ENCODE measurements at places on chromosomes 5 and 9.
A peak's percentile ranks its signal among the peaks of the same experiment; 100 is the strongest.

DNA sequence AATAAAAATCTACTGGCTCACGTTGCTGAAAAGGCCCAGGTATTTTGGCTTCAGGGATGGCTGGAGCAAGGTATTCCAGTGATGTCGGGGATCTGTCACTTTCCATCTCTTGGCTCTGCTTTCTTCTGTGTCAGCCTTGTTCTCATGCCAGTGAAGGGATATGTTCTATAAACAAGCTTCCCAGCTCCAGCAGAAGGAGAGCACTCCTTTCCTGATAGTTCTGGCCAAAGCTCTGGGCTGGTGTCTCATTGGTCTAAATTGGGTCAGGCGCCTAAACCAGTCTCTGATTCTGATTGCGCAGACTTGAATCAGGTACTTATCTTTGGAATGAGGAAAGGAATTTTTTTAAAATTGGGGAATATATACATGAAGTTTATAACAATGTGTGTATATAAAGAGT is 5.1 kb downstream of the SNX30 start:
- DNase-seq: no peak

- DNase-seq: peak; percentile 38
These were observed at the start of gene F2RL2 for GRCh38 chr5:76622973-76623596. Gene F2RL2 (minus strand): TSS chr5:76623403. CDS start chr5:76623230, 173 bp downstream.

GRCh38 chr9:133263557-133263956 is 11.4 kb downstream of the ABO start:
- peak; percentile 57 for DNase-seq

DNA sequence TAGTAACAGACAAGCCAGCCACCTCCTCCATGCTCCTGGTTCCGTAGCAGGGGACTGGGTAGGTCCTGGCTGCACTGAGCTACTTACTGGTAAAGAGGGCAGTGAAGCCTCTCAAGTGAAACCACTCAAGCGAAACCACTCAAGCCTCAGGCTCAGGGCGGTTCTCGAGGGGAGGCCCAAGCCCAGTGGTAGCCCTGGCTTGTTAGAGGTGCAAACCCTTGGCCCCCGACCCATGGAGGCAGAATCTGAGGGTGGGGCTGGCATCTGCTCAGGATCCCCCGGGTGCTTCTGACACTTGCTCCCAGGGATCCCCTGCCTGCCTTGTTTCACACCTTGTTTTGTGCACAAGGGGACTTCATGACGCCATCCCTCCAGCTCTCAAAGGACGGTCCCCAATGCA is 76.5 kb upstream of the OLFM1 start:
- no peak for DNase-seq

DNA sequence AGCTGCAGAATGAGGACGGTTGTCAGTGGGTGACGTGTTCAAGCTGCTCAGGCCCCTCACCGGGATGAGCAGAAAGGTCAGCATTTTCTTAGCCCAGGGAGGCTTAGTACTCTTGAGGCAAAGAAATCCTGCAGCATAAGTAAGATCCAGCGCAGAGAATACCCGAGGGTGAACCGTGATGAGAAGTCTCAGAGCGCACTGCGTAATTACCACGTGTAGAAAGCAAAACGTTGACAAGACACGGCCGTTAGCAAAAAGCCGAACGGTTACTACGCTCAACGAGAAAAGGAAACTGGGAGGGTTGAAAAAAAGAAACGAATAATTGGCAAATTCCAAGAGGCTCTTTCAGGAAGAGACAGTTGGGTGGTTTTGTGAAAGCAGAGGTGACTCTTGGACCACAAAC is 104.0 kb downstream of the COL23A1 start:
- no peak for DNase-seq

- peak; percentile 68 for DNase-seq
These were observed 116.9 kb upstream of the ARRDC3 start for GRCh38 chr5:91499943-91500531.

- DNase-seq: no peak
These were observed 390.4 kb upstream of the KIF2A start for GRCh38 chr5:61915646-61916045.

GRCh38 chr9:130940693-130941576 is 1.9 kb upstream of the FIBCD1 start:
- DNase-seq: peak; percentile 50

DNA sequence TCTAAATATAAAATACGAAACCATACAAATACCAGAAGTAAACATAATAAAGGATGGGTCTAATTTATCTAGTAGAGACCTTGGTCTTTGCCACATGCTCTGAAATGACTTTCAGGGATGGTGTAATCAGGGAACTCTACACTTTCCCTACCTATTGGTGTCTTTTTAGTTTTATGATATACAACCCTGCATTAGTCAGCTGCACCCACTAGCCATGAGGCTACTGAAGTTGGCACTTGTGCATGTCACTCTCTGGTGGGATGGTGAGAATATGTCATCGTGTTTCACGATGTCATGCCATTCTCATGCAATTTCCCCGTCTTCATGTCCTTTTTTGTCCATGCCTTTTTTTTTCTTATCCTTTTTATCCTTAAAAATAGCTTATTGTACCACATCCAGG is 234.9 kb upstream of the ACTBL2 start:
- no peak for DNase-seq

DNA sequence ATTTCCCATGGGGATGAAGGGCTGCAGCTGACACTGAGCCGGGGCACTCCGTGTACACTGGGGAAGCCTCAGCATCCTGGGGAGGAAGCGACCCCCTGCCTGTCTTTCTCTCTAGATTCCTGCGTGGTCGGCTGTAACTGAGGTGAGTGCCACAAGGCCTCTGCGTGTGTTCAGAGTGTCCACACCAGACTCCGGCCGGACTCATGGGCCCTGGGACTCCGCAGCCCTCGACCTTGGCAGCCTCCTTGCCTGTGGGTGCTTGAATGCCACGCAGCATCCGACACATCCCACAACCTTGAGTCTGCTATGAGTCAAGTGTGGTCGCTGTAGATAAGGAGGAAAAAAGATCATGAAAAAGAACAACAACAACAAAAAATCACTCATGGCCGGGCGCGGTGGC is 23.4 kb downstream of the PAEP start:
- DNase-seq: no peak

GRCh38 chr9:108015690-108016089 is 526.1 kb upstream of the KLF4 start:
- DNase-seq: no peak

DNA sequence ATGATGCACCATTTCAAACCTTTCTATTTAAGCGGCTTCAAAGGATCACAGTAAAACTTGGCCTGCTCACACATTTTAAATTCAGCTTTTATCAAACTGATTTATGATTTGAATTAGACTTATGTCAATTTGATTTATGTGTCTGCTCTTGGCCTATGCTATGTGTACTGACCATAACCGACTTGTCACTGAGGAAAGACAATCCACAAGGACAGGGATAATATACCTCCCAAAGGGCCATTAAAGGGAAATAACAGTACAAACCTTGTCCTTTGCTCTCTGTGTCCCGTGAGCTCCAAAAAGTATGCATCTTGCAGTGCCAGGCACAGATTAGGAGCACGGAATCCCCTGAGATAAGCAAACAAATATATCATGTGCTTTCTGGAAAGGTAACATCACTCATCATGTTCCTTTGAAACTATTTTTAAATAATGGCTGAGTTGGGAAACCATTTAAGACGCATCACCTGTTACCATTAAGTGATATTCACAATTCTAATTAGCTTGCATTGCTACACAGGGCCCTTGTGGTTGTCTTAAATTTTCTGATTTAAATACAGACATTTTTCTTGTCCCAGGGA is 31.9 kb upstream of the FTMT start:
- DNase-seq: no peak

DNA sequence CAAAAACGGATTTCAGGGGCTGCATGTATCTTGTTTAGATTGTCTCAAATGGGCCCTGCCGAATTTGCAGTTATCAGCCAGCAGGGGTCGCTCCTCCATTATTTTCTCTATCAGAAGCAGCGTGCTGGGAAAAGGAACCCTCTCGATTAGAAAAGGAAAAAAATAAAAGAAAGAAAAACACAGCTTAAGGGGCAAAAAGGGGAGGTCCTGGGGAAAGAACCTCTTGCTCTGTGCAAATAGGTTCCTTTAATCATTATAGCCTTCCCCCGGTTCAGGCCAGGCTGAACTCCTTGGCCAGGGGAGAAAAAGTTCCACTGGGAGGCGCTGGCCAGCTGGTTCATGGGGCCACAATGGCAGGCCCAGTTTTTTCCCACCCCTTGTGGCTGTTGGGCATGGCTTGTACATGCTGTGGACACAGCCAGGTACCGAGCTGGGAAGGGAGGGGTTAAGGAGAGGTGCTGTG is 25.0 kb upstream of the CAPSL start:
- DNase-seq: peak; percentile 37

DNA sequence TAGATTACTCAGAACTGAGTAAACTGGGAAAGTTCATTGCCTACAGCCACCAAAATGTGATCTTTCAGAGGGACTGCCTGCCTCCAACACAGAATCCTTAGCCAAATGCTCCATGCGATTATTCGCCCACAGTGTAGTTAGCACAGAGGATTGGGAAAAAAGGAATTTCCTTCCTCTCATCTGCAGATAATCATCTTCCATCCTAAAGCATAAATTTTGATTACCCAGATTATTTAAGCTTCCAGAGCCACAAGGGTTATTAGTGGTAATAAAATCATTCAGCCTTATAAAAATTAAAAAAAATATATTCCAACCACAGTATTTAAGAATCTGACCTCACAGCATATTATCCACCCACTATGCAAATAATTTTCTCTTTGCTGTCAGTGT is 285.3 kb upstream of the GRAMD2B start:
- DNase-seq: no peak

DNA sequence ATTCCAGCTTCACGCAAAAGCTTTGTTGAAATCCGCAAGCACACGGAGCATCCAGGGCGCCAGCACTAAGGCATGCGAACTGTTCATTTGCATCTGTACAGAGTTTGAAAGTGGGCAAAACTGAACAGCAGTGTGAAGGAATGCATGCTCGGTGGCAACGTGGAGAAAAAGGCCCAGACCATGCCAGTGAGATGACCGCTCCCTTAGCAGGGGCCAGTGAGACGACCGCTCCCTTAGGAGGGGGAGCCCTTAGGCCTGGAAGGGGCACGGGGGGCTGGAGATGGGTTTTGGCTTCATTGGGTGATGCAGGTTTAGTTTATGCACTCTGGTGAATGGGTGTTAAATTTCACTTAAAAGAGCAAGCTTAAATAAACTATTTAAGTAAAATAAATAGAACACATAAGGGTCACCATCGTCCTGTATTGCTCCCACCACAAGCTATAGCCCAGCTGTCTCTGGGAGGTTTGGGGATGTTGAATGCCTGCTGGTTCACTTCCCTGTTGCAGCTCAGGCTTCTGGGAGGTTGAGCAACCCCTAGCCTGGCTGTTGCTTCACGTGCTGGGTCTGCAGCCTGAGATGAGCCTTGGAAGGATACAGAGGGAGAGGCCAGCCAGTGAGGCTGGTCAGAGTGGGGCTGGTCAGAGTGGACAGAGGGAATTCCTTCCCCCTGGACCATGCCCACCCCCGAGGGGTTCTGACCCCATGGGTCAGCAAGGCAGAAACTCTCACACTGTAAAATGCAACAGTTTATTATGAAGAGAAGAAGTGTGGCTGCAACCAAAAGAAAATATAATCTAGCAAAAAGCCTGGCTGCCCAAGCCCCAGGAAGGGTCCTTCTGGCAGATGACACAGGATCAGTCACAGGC is 4.6 kb upstream of the FCN1 start:
- DNase-seq: peak; percentile 65

- DNase-seq: peak; percentile 27
These were observed 20.7 kb upstream of the ZNF782 start for GRCh38 chr9:96874947-96875460.

GRCh38 chr5:72372923-72373322 is 52.8 kb downstream of the PTCD2 start:
- no peak for DNase-seq

DNA sequence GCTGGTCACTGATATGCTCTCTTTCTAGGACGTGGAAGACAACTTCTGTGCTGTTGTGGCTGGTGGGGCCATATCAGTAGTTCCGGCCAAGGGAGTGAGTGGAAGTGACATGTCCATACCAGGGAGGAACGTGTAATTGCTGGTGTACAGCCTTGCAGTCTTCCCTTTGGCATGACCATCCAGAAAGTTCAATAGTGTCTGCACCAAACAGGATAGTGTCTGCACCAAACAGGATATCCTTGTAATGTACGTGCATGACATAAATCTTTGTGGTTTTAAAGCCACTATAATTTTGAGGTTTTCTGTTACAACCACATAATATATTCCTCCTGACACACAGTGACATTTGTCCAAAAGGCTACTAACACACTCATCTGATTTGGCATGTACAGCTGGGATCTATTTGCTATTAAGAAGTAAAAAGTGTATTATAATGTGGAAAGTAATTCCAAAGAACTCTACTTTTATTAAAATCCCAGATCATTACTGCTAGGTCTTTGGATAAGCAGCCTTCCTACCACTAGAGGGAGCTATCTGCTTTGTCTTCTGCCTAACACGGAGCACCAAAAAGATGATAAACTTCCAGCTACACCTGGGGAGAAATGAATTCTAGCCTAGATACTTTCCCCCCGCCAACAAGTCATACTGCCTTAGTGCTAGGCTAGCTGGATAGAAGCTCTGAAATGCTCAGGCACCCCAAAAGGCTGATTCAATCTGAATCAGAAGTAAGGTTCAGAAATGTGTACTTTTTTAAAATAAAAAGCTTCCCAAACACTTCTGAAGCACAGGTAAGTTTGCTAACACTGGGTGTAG is 52.7 kb downstream of the RNF145 start:
- peak; percentile 81 for DNase-seq

- DNase-seq: no peak
These were observed 40.0 kb downstream of the FBXL7 start for GRCh38 chr5:15539951-15540350.

- peak; percentile 64 for DNase-seq
These were observed at the start of gene SARDH for GRCh38 chr9:133737774-133738639. Gene SARDH (minus strand): TSS chr9:133738352. CDS start chr9:133734173, 4,179 bp downstream.

DNA sequence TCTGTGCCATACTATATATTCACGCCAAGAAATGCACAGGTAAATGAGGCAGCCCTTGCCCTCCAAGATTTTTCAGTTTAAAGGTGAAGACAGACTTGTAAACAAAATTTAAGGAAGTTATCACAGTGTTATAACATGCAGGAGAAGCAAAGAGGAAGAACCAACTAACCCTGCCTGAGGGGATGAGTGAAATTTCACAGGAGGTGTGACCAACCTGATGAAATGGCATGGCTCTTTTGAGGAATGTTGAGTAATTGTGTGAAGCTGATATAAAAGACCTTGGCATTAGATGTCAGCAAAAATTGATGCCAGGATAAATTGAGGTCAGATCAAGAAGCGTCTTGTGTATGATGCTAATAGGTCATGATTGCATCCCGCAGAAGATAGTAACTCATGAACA is 86.5 kb downstream of the HCN1 start:
- DNase-seq: no peak

DNA sequence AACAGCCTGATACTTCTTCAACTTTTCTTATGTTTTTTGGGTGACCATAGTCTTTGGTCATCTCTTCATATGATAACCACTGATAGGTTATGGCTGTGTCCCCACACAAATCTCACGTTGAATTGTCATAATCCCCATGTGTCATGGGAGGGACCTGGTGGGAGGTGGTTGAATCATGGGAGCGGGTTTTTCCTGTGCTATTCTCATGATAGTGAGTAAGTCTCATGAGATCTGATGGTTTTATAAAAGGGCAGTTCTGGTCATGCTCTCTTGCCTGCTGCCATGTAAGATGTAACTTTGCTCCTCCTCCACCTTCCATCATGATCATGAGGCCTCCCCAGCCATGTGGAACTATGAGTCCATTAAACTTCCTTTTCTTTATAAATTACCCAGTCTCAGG is 8.7 kb downstream of the RHOBTB3 start:
- no peak for DNase-seq

Measured in hematopoietic multipotent progenitor cell treated with erythropoietin and hydrocortisone succinate and interleukin-3 and kit ligand, for 4 days (in vitro differentiated cells).